ENCODE measurements at places on chromosomes 1 and 21.
A peak's percentile ranks its signal among the peaks of the same experiment; 100 is the strongest.

- DNase-seq: no peak
Measured at GRCh38 chr1:111227434-111227833, at the start of gene CHI3L2. TSS of gene CHI3L2 (plus strand) at chr1:111227713. CDS start at chr1:111227730, 17 bp downstream.

- DNase-seq: no peak
Measured at GRCh38 chr1:229582011-229582694, 23.6 kb upstream of the ABCB10 start.

- no peak for DNase-seq
Measured at GRCh38 chr21:44614961-44615391, 3.1 kb downstream of the KRTAP10-8 start.

GRCh38 chr1:45563843-45564242, 13.2 kb downstream of the AKR1A1 start:
- no peak for DNase-seq

- no peak for DNase-seq
Measured at GRCh38 chr1:85378534-85378933, 86.4 kb downstream of the DDAH1 start.

GRCh38 chr1:162678439-162678838, 46.2 kb downstream of the DDR2 start:
- no peak for DNase-seq

DNA sequence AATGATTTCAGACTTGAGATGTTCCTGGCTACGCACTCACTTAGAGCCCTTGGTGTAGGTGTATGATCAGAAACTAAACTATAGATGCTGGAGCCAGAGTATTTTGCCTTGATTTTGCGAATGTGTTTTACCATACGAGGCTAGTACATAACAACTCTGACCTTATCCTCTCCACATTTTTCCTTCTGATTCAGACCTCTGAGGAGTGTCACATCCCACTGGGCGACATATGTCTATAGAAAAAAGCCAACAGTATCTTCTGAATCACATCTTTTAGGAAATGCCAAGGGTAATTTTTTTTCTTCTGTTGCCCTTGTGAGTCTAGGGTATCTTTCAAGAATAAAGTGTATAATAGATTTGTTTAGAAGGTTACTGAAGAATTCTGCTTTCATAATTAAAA, 49.6 kb downstream of the AK4 start:
- DNase-seq: no peak

GRCh38 chr1:24275510-24275909, 43.6 kb upstream of the GRHL3 start:
- DNase-seq: no peak

DNA sequence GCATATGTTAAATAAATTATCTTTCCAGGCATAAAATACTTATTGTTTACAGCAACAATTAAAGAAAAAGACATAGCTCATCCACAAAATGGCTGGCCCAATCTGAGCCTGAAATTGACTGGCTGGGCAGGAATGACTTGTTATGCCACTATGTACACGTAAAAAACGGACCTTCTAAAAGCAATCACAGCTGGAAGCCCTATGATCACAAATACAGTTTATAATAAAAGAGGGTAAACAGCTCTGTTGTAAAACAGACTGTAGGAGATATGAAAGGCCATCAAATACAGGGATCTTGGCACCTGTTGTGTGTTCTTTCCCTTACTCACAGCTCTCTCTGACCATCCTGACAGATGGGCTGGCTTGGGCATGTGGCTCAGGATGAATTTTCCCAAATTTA, 70.5 kb upstream of the DMRTA2 start:
- no peak for DNase-seq

DNA sequence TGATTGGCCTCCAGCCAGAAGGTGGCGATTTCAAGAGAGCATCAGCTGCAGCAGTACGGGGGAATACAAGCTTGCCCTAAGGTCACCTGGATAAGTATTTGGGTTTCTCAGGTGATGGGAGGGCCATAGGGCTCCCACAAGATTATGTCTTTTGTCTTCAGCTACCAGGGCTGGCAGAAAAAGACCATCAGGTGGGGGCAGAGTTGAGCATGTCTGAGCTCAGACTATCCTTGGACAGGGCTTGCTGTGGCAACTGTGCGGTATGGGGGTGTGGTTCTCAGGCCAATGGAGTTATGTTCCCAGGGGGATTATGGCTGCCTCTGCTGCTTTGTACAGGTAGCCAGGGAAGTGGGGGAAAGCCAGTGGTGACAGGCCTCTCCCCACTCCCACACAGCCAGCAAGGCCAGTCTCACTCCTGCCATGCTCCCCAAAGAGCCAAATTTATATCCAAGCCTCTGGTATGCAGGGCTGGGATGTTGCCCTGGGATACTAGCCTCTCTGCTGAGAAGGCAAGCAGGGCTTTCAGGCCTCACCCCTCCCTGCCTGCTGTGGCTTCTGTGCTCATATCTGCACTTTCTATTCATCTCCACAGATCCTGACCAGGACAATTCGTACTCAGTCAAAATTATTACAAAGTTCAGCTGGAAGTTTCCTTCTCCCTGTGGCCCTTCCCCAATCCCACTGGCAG, 26.6 kb upstream of the CD84 start:
- no peak for DNase-seq

GRCh38 chr1:108590441-108590840, 30.5 kb downstream of the EEIG2 start:
- no peak for DNase-seq

- DNase-seq: no peak
Measured at GRCh38 chr1:177366091-177366490, 195.3 kb downstream of the BRINP2 start.

DNA sequence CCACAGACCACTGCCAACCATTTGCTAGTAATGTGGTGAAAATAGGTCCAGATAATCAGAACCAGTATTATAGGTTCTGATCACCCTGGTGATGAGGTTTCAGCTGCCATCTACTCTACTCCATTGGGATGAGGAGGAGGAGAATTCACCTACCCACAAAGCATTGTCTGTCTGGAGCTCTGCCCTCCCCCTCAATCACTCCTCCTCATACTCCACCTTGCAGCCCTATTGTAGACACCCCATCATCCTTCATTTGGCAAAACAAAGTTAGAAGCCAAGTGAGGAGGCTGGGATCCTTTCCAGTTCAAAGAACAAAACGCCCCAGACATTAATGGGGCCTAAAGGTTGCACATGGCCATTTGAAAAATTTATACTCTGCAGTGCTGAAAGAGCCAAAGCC, 157.4 kb upstream of the L1TD1 start:
- DNase-seq: no peak

GRCh38 chr1:192832492-192832891, 23.7 kb downstream of the RGS2 start:
- DNase-seq: no peak

DNA sequence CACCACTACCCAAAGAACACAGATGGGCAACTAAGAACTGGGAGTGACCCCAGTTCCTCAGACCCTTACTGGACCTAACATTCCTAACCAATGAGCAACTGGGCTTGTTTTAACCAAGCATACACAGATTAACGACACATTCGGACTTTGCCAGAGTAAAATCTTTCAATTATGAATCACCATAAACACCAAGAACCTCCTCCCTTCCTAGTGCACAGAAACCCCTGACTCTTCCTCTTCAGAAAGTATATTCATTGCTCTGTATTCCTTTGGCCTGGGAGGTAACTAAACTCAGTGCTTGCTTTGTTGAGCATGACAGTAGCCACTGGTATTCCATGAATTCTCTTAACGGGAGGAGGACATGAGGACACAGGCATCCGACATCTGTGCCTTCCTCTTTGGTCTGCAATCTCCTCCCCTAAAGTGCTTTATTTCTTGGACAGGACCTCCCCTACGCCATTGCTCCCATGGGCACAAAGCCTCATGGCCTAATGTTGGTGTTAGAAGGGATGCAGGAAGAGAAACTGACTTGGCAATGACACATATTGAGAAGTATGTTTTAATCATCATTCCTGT, 42.7 kb downstream of the SEC16B start:
- no peak for DNase-seq

DNA sequence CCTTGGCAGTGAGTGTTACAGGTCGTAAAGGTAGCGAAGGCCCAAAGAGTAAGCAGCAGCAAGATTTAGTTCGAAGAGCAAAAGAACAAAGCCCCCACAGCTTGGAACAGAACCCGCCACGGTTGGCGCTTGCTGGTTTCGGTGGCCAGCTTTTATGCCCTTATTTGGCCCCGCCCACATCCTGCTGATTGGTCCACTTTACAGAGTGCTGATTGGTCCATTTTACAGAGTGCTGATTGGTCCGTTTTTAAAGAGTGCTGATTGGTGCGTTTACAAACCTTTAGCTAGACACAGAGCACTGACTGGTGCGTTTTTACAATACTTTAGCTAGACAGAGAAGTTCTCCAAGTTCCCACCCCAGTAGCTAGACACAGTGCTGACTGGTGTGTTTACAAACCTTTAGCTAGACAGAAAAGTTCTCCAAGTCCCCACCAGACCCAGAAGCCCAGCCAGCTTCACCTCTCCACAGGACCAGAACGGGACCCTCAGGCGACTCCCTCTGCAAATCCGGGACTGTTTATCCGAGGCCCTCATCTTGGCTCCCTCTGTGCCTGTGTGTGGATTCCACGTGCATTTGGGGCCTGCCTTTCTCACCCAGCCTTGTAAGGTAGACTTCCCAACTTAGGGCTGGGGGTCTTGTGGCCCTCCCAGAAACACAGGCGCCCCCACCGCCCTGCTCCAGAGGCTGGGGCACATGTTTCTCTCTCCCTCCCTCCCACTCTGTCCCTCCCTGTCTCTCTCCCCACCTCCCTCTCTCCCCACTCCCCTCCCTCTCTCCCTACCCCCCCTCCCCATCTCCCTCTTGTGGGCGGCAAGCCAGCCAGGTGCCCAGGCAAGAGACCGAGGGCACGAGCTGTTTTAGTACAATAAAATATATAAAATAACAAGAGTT, 12.6 kb downstream of the FTCD start:
- no peak for DNase-seq

DNA sequence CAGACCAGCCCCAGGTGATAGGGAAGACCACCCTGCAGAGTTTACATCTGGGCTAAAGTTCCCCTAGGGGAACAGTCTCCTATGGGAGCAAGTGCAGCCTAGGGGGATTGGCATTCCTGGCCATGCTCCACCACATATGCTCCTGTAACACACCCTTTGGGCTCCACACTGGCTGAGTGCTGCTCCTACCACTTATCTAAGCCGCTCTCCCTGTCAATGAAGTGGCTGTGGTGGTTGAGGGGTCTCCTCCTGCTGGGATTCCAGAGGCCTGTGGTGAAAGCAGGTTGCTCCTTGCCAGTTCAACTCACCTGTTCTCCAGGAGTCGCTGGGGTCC, 51.1 kb downstream of the COL24A1 start:
- DNase-seq: no peak

- DNase-seq: peak; percentile 93
Measured at GRCh38 chr1:28886731-28887418, 27.5 kb upstream of the EPB41 start.

DNA sequence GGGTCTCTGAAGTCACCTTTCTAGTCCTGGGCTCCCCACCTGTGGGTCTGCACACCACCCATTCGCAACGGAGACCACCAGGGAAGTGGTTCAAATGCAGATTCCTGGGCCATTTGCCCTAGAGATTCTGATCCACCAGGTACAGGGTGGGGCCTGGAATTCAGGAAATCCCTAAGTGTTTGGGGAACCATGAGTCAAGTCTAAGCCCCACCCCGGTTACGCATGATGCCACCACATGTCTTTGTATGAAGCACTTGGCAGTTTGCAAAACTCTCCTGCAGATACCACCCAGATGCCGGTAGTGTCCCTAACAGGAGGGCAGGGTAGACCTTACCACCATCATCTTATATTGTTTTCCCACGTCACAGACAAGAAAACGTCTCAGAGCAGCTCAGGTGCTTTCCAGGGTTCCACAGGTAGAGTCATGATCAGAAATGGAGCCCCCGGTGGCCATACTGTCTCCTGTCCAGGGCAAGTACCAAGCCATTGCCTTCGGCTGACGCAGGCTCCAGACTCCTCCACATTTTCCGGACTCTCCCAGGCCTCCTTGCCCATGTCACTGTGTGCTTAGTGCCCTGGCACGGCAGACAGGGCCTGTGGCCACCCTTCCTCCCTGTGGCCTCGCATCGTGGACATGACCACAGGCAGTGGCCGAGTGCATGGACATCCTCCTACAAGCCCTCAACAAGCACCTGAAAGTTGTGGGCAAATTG, 89.2 kb upstream of the TMEM51 start:
- DNase-seq: no peak

GRCh38 chr1:153360592-153361479, 3.2 kb downstream of the S100A9 start:
- no peak for DNase-seq

- no peak for DNase-seq
Measured at GRCh38 chr1:225662155-225662554, 9.2 kb upstream of the ENAH start.

DNA sequence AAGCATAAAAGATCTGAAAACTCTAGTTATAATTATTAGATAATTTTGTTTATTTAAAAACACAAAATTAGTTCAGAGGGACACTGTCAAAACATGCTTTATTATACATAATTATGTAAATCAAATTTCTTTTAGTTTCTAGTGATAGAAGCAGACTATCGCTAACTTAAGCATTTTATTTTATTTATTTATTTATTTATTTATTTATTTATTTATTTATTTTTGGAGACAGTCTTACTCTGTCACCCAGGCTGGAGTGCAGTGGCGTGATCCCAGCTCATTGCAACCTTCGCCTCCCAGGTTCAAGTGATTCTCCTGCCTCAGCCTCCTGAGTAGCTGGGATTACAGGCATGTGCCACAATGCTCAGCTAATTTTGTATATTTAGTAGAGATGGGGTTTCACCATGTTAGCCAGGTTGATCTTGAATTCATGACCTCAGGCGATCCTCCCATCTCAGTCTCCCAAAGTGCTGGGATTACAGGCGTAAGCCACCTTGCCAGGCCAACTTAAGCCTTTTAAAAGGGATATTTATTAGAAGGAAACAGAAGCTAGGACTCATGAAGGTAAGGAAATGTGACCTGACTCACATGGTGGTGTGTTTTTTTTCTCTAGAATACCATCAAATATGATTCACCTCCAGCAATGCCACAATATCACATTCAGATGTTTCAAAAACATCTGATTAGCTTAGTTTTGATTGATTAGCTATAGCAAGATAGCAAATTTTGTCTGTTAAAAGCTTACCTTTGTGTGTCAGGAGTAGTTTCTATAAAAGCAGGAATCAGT, 1357.4 kb upstream of the ADGRL4 start:
- DNase-seq: no peak

DNA sequence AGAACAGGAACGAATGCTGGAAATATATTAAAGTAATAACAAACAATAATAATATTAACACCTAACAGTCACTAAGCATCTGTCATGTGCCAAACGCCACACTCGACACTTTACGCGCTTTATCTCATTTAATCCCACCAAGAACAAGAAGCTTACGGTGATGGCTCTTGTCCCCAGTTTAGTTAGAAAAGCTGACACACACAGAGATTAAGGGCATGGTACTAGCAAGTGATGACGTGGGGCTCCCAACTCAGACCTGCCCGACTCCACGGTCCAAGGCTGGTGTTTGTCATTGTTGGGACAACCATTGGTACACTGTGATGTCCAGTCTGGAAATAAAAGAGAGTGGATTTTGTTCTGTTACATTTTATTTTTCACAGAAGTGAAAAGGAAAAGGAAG, 41.1 kb upstream of the KIF26B start:
- no peak for DNase-seq

Measured in MM.1S (cell line).